Mononuclear cell (primary cell): ENCODE measurements at places on chromosomes 7 and 10. TPM values are rescaled to one million over a fixed set of nuclear protein-coding genes. Genes with fewer than 3 reads are reported as not detected.

Gene GDF10
- total RNA-seq, result not detected

Gene GRB10
- total RNA-seq, result 3.7 TPM

Gene CALCR
- not detected for total RNA-seq

Gene PLEKHS1
- 0.21 TPM for total RNA-seq

Gene SPDYE6
- not detected for total RNA-seq

Gene LRRD1
- total RNA-seq, result 0.10 TPM

Gene TAS2R5
- total RNA-seq, result 0.10 TPM

Gene ABCB4
- total RNA-seq, result 7.2 TPM

Gene OPN4
- not detected for total RNA-seq

Gene DPP6
- not detected for total RNA-seq

Gene SPDYE8
- not detected for total RNA-seq

Gene HOXA5
- 3.0 TPM for total RNA-seq

Gene RADIL
- total RNA-seq, result not detected

Gene FAM204A
- 53.6 TPM for total RNA-seq

Gene GSDME
- total RNA-seq, result 0.84 TPM

Gene FLNC
- total RNA-seq, result under 0.01 TPM
